Stimulated activated effector memory CD8-positive, alpha-beta T cell treated with anti-CD3 and anti-CD28 coated beads, Interleukin-12 subunit alpha, Interleukin-12 subunit beta, amount 100 ng/mL, for 72 hours (primary cell): ENCODE measurements at places on chromosomes 4 and X.

GRCh38 chr4:148061795-148062194, 329.9 kb downstream of the ARHGAP10 start:
- DNase-seq, result no peak

- no peak for DNase-seq
Measured at GRCh38 chr4:80239480-80240150, 26.8 kb upstream of the FGF5 start.

- no peak for DNase-seq
Measured at GRCh38 chr4:48813964-48814363, 16.9 kb upstream of the OCIAD1 start.

DNA sequence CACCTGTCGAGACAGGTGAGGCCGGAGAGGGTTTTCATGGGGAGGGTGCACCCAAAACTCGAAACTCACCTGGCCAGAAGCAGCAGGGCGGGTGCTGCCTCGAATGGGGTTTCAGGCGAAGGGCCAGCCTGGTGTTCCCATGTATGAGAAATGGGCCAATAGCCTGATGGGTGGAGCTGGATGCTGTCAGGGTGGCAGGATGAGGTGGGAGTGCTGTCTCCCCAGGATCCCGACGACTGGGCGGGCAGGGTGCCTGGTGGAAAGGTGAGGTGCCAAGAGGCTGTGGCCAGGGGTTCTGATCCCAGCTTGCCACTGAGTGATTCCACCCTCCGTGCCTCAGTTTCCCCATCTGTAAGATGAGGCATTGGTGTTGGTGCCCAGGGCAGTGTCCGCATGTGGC, 16.8 kb upstream of the SH3TC1 start:
- DNase-seq, result no peak

GRCh38 chr4:6043843-6044242, 25.6 kb upstream of the C4orf50 start:
- DNase-seq, result no peak

DNA sequence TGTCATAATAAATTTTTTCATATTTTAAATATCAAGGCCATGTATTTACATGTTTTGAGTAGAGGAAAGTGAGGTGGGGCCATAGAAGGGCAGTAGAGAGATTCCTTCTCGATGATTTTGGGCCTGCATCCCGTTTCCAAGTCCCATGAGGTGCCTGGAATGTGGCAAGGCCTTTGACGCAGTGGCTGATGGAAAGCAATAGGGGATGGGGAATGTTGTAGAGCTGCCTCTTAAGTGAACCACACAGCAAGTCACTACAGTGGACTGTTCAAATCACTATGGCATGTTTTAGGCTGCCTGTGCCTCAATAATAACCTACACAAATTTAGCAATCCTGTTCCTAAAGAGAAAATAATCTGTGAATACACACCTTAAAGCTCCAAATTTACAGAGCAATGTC, 48.3 kb downstream of the ANXA5 start:
- DNase-seq, result no peak
